ENCODE measurements at places on chromosomes 16 and 17.
A peak's percentile ranks its signal among the peaks of the same experiment; 100 is the strongest.

- DNase-seq: no peak
Measured at GRCh38 chr17:43092901-43093300, 32.3 kb downstream of the BRCA1 start.

- no peak for DNase-seq
Measured at GRCh38 chr17:75487351-75488070, 27.8 kb downstream of the CASKIN2 start.

GRCh38 chr17:65137021-65137939, at the start of gene RGS9:
Gene RGS9, plus strand, starts transcription at chr17:65137370. Its CDS starts 171 bp downstream, at chr17:65137541.
- DNase-seq: peak; percentile 59

DNA sequence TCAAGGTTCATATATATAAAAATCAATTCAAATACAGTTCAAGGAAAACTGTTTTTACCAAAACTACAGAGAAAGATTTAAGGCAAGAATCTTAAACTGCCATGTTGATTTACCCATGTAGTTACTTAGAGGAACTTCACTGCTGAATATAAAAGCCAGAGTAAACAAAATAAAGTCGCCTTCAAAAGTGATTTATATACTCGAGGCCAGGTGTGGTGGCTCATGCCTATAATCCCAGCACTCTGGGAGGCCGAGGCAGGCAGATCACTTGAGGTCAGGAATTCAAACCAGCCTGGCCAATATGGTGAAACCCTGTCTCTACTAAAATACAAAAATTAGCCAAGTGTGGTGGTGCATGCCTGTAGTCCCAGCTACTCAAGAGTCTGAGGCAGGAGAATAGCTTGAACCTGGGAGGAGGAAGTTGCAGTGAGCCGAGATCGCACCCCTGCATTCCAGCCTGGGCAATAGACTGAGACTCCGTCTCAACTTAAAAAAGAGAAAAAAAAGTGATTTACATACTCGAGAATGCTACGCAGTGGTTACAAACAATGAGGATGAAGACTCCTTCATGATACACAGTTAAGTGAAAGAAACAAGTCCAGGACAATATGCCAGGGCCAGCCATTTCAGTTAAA, 54.1 kb upstream of the CNEP1R1 start:
- DNase-seq: no peak

- no peak for DNase-seq
Measured at GRCh38 chr16:24446189-24446588, 93.2 kb upstream of the RBBP6 start.

Measured in NCI-H1092 (cell line).